HepG2 (cell line): ENCODE measurements at places on chromosomes 16 and 17. TPM values are rescaled to one million over a fixed set of nuclear protein-coding genes. Genes with fewer than 3 reads are reported as not detected.

DNA sequence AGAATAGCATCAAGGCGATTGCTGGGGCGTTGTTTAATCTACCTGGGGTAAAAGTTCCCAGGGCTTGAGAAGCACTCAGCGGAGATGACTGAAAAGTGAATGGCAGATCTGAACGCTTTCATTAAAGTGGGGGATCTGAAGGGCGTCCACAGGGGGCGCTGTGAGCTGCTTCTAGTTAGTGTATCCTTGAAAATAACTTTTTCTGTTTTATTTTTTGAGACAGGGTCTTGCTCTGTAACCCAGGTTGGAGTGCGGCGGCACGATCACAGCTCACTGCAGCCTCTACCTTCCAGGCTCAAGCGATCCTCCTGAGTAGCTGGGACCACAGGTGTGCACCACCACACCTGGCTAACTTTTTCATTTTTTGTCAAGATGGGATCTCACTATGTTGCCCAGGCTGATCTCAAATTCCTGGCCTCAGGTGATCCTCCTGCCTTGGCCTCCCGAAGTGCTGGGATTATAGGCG, 360.4 kb downstream of the SEC14L1 start:
- H3K36me3 ChIP-seq = peaks cover 18% of the 10 kb centered on the region
- no peak overlapping the region for H3K4me3 ChIP-seq
- H3K27me3 ChIP-seq = no peaks in the 10 kb centered on the region
- peaks cover 6% of the 10 kb centered on the region for H3K4me1 ChIP-seq

The SCPEP1 gene
- 12.3 and 27.3 TPM in 2 replicates for total RNA-seq

- peak overlapping the region; percentile 19; the same call in 1 of the 2 replicates for H3K4me3 ChIP-seq
- peak; percentile 81 for DNase-seq
- peaks cover 32% of the 10 kb centered on the region for H3K4me1 ChIP-seq
Observed at GRCh38 chr16:84043486-84044117, 1.0 kb upstream of the SLC38A8 start.

- no peak for DNase-seq
- no peaks in the 10 kb centered on the region for H3K36me3 ChIP-seq
- no peak overlapping the region for H3K4me3 ChIP-seq
- H3K27ac ChIP-seq = no peak overlapping the region
- no peaks in the 10 kb centered on the region; the same call in 2 of the 3 replicates for H3K27me3 ChIP-seq
Observed at GRCh38 chr16:70290949-70291519, 1.7 kb upstream of the AARS1 start.

DNA sequence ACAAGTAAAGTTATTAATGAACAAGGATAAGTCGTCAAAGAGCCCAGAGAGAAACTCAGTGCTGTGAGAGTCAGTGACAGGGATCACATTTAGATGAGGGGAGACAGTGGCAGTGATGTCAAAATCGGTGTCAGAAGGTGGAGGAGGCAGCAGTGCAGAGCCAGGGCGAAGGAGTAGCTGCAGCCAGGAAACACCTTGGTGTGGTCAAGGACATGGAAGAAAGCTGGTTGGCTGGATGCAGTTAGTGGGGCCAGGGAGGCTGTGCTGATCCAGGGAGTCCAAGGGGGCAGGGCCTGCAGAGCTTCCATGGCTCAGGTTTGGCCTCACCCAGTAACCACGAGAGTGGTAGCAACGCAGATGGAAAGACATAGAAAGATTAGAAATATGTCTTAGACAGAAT, 50.7 kb upstream of the ADORA2B start:
- no peak overlapping the region for H3K27ac ChIP-seq
- H3K4me1 ChIP-seq = peaks cover 26% of the 10 kb centered on the region
- H3K36me3 ChIP-seq = no peaks in the 10 kb centered on the region
- no peaks in the 10 kb centered on the region; the same call in 2 of the 3 replicates for H3K27me3 ChIP-seq
- no peak for DNase-seq
- no peak overlapping the region for H3K4me3 ChIP-seq

The FAM83G gene
- total RNA-seq = 14.0 and 18.6 TPM in 2 replicates

The DHX38 gene
- total RNA-seq = 58.9 and 85.9 TPM in 2 replicates

GRCh38 chr16:81633680-81634379, 145.3 kb upstream of the PLCG2 start:
- no peaks in the 10 kb centered on the region for H3K27me3 ChIP-seq
- no peak for DNase-seq
- H3K4me3 ChIP-seq = no peak overlapping the region
- peaks cover 21% of the 10 kb centered on the region; the same call in 2 of the 3 replicates for H3K36me3 ChIP-seq
- H3K4me1 ChIP-seq = peaks cover 64% of the 10 kb centered on the region
- peak overlapping the region; percentile 27 for H3K27ac ChIP-seq

The SLC9A5 gene
- total RNA-seq = 0.15 and 0.58 TPM in 2 replicates

The PLCG2 gene
- 0.13 TPM in 1 of 2 replicates, not detected in the other for total RNA-seq

The USH1G gene
- 0.04 TPM in 1 of 2 replicates, not detected in the other for total RNA-seq

The SCGB1C2 gene
- not detected in 2 replicates for total RNA-seq
